GM12864 (cell line): ENCODE measurements at places on chromosomes 5 and 9.

GRCh38 chr9:95311961-95312360 is 5.5 kb downstream of the FANCC start:
- no peak for DNase-seq

- DNase-seq = no peak
These were observed 57.5 kb downstream of the DAB2IP start for GRCh38 chr9:121708768-121709488.

DNA sequence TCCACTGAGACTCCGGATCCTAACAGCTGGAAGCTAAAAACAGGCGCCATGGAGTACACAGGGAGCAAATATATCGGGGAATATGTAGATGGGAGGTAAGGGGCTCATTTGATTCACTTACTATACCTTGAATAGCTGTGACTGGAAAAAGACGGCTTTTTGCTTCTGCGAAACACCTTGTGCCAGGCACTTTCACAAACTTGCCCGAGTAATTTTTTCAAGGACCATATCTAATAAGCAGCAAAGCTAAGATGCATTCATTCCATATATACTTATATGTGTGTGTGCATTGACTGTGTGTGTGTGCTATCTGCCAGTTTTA is 178 bp downstream of the MORN5 start:
- DNase-seq = no peak

DNA sequence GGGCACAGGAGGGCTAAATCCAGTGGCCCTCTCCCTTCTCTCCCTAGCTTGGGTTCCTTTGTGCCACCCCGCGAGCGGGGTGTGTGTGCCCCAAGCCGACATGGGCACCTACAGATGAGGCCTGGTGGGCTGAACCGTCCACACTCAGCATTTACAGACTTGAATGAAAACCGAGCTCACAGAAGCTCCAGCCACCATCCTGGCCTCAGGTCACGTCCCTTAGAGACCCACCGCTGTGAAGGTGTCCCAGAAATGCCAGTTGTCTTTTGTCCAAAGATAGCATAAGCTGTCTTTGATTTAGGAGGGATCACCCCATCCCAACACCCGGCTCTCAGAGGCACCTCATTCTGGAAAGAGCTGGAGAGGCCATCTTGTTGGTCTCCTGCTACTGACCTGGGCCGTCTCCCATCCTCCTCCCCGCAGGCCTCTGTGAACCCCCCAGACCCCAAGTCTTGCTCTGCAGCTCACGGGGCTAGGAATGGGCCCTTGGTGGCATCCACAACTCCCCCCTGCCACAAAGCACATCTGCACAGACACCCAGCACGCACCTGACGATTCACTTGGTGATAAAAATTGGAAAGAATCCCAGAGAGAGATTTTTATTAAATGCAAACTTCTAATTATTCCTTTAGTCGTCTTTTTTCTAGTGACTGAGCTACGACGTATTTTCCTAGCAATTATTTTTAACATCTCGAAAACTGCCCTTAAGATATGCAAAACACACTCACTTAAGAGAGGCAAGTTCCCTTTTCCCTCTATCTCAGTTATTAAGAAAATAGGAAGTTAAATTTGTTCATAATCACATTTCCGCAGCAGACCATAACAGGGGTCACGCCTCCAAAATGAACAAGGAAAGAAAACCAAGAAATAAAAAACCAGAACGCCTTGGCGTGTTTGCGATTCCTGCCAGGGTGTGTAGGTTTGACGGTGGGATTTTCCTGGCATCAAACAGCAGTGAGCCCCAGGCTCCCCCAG is 80.5 kb upstream of the LMX1B start:
- DNase-seq = no peak

GRCh38 chr5:170353961-170354360 is 35.2 kb downstream of the KCNMB1 start:
- no peak for DNase-seq

DNA sequence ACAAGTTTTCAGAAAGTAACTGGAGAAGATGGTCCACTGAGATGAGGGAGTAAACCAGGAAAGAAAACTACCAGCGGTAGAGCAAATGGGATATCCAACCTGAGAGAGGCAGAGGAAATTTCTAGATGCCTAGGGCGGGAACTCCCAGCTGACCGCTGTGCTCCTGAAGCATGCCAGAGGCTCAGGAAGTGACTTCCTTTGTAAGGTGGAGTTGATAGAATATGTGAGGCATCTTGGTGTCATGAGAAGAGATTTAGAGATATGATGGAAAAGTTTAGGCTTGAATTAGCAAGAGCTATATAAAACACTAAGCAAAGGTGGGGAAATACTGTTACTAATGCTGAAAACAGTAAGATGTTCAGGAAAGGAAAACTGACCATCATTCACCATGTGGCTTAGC is 124.1 kb downstream of the C9orf152 start:
- DNase-seq = no peak

DNA sequence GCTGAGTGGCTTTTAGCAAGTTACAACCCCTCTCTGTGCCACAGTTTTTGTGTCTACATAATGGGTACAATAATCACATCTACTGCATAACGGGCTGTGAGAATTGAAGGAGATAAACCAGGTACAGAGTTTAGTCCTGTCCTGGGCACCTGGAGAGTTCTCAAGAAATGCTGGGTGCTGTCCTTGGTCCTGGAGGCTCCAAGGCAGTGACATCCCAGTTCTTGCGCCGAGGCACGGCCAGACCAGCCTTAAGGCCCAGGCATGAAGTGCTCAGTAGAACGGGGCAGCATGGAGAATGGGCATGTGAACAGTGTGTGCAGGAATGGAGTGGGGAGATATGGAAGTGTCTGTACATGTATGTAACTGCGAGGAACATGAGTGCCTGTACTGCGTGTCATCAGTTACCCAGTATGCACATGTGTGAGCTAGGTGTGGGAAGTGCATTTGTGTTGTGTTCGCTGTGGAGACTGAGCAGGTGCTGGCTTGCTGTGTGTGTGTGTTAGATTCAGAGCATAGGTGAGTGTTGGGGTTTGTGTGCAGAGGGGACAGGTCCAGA is 6.3 kb upstream of the UNC5A start:
- no peak for DNase-seq

DNA sequence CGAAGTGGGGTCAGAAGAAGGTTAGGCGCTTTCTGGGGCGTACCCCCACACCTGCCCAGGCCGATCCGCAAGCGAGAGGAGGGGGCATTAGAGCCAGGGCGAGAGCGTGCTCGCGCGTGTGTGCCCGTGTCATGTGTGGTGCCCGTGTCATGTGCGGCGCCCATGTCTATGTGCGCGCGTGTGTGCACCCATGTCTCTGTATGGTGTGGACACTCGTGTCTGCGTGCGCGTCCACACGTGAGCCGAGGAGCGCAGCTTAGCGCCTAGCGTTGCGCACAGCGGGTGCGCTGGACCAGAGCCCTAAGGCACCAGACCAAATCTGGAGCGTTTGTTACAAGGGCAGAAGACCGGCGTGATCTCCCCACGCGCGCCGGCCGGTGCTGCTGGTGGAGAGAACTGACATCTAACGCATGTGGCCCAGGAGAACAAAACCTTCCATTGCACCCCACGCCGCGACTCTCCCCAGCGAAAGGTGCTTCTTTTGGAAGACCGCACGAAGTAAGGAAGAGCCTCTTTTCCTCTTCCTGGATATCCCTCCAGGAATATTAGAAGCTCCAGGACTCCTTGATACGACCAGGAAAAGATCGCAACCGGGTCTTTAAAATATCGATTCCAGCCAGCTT is 644 bp downstream of the NIM1K start:
- no peak for DNase-seq

DNA sequence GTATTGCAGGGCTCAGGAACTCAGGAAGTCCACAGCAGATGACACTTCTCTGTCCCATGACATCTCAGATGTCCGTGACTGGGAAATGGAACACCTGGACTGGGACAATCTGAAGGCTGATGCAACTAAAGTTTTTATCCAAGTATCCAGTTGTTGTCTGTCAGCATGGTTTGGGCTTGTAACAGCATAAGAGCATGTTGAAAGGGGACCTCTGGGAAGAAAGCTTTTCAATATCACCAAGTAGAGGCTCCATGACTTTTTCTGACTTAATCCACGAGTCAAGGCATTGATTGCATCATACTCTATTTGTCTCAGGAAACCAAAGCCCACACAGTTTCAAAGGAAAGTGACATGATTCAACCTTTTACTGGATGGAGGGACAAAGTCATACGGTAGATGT is 807.7 kb downstream of the MTRR start:
- no peak for DNase-seq

DNA sequence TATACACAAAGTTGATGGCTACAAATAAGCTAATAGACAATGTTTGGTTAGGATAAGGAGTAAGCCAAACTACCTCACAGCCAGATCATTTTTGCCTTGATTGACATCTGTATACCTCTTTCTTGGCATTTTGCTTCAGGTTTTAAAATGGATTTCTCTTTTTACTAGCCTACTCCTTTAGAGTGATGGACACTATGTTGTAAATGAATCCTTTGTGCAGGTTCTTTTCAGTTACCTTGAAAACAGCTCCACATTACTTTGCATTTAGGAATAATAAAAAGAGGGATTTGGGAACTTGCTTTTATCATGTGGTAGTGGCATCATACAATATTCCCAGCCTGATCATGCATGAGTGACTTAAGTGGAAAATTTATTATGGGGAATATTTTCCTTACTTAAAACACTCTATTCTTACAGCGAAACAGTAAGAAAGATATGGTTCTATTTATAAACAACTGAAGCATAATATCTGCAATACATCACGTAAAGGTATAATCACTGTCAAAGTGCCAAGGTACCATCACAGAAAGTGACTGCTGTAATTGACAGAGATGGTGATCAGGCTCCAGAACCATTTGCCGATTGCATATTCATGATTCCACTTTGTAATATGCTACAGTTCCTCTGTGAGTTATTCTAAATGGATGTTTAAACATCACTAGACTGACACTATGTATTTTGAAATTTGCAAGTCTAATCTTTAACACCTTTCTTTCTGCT is 327.0 kb downstream of the DMRTA1 start:
- DNase-seq = no peak

GRCh38 chr9:89842267-89842768 is 237.5 kb downstream of the GADD45G start:
- no peak for DNase-seq

DNA sequence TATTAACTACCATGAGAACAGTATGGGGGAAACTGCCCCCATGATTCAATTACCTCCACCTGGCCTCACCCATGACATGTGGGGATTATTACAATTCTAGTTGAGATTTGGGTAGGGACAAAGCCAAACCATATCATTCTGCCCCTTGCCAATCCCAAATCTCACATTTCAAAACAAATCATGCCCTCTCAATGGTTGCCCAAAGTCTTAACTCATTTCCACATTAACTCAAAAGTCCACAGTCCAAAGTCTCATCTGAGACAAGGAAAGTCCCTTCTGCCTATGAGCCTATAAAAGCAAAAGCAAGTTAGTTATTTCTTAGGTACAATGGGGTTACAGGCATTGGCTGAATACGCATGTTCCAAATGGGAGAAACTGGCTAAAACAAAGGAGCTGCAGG is 180.7 kb upstream of the CDH12 start:
- no peak for DNase-seq

DNA sequence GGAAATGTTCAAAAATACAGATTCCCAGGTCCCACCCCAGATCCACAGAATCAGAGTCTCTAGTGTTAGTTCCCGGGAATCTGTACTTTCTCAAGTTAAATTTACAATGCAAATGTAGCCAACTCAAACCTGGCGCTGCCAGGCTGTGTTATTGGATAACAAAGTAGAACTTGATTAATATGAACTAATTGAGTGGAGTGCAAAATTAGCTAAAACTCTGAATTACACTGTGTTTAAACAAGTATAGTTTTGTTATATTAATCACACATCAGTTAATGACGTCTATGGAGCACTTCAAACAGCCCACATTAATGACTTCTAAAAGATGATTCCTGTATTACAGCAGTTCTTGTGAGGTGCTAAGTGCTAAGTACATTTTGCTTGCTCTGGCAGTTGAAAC is 32.4 kb upstream of the CYFIP2 start:
- DNase-seq = no peak

- DNase-seq = no peak
These were observed 27.5 kb downstream of the PHF2 start for GRCh38 chr9:93603906-93604326.

DNA sequence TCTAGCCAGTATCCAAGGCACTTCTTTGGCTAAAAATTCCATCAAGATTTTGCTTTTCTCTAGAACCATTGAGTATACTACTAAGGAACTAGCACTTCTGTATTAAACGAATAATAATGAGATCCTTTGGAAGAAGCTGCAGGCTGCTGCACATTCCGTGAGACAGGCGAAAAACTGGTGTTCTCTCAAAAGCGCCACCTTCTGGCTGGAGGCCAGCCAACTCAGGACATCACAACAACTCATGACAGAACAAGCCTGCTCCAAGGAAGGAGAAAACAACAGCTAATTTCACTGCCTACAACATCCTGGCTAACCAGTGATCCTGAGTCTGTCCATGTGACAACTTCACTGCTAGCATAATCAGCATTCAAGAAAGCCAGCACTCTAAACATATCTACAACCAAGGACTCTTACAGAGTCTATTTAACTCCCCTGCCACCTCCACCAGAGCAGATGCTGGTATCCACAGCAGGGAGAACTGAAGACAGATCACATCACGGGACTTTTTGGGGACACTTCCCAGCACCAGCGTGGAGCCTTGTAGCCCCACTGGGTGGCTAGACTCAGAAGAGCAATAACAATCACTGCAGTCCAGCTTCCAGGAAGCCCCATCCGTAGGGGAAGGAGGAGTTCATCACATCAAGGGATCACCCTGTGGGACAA is 150.5 kb downstream of the YTHDC2 start:
- peak; percentile 22 for DNase-seq

GRCh38 chr5:150429410-150429873 is 16.7 kb upstream of the CD74 start:
- DNase-seq = no peak

GRCh38 chr9:6484210-6484609 is 71.2 kb downstream of the UHRF2 start:
- DNase-seq = no peak

DNA sequence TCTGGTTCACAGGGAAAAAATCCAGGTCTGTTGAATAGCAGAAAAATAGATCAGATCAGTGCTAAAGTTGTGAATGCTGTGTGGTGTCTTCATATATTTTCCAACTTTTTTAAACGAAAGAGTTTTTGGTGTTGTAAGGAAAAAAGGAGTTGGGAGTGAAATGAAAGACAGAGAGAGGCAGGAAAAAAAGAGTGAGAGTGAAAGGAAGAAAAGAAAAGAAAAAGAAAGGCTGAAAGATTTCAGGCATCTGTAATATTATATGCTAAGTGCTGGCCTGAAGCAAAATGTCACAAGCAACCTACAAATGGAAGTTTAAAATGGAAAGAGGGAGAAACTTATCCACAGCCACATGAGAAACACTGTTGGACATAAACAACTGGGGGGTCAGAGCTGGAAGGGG is 124.4 kb downstream of the EBF1 start:
- DNase-seq = no peak

DNA sequence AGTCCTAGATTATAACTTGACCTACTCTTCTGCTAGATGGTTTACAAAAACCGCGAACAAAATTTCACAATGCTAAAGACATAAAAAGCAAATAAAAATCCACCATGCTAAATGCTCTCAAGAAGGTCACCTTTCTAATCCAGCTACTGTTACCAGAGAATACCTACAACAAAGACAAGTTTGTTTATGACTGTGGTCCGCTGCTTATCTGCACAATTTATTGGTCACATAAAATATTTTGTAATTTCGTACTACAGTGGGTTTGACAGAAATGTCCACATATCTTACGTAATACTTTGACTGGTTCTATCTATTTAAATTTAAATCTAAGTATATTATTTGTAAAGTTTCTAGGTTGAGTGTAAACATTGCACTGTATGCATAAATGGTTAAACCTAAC is 257.6 kb upstream of the ZNF608 start:
- no peak for DNase-seq

GRCh38 chr9:116189683-116190082 is 36.1 kb downstream of the PAPPA start:
- no peak for DNase-seq

- DNase-seq = no peak
These were observed 96.8 kb downstream of the OR2K2 start for GRCh38 chr9:111232997-111233790.
